PC-9 (cell line): ENCODE measurements at places on chromosomes 4 and X. TPM values are rescaled to one million over a fixed set of nuclear protein-coding genes. Genes with fewer than 3 reads are reported as not detected.

- DNase-seq, result no peak
These were observed 12.0 kb upstream of the UNC5C start for GRCh38 chr4:95560774-95561173.

GRCh38 chrX:116009861-116010710, 160.5 kb upstream of the AGTR2 start:
- no peak for DNase-seq

GRCh38 chrX:40105835-40106675, 8.3 kb upstream of the BCOR start:
- DNase-seq, result no peak

Gene NWD2
- not detected in 2 replicates for total RNA-seq

GRCh38 chrX:138763761-138764160, 52.2 kb upstream of the FGF13 start:
- no peak for DNase-seq

GRCh38 chr4:8710946-8711345, 118.4 kb downstream of the CPZ start:
- no peak for DNase-seq

GRCh38 chr4:101357751-101358150, 10.4 kb upstream of the PPP3CA start:
- DNase-seq, result no peak

DNA sequence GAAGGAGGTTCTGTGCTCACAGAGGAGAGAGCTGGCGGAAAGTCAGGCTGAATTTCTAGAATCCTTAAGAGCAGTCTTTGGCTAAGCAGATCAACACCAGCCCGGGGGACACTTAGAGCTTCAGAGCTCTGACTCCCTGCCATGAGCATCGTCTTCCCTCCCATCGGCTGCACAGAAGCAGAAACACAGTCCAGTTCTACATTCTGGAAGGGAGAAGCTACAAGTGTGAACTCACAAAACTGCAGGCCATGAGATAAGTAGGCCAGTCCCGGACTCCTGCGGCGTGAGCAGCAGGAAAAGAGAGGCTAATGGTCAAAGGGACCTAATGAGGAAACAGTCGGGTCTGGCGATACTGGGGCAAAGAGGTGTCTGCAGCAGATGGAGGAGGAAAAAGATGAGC, 211.5 kb downstream of the DHX15 start:
- DNase-seq, result no peak

GRCh38 chr4:102553982-102554381, 52.8 kb downstream of the NFKB1 start:
- no peak for DNase-seq

- DNase-seq, result no peak
These were observed 1.5 kb upstream of the RELL1 start for GRCh38 chr4:37687681-37688080.

Gene CXCR3
- not detected in 2 replicates for total RNA-seq

Gene HS6ST2
- 13.4 and 15.0 TPM in 2 replicates for total RNA-seq

DNA sequence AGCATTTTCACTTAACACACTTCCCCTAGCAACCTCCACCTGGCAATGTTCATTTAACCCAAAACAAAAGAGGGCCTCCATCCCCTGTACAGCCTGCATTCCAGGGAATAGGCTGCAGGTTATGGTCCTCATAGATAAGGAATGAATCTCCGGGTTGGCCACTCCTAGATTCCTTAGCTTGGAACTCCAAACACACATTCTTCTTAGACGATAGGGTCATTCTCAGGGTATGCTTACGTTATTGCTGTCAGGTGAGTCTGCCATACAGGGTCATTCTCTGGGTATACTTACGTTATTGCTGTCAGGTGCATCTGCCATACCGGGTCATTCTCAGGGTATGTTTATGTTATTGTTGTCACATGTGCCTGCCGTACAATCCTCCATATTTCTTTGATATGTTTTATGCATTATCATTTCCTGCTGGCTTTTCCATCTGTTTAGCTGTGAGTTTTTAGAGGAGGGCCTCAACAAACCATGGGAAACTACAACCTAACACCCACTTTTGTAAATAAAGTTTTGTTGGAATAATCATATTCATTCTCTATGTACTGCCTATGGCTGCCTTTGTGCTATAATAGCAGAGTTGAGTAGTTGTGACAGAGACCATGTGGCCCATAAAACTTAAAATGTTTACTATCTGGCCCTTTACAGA, 8.2 kb upstream of the AFF1 start:
- peak; percentile 47 for DNase-seq

Gene HSFX4
- not detected in 2 replicates for total RNA-seq

Gene GAB1
- 27.4 and 29.4 TPM in 2 replicates for total RNA-seq

Gene HSFX3
- not detected in 2 replicates for total RNA-seq

GRCh38 chr4:22910200-22910599, 217.5 kb downstream of the GBA3 start:
- DNase-seq, result no peak

DNA sequence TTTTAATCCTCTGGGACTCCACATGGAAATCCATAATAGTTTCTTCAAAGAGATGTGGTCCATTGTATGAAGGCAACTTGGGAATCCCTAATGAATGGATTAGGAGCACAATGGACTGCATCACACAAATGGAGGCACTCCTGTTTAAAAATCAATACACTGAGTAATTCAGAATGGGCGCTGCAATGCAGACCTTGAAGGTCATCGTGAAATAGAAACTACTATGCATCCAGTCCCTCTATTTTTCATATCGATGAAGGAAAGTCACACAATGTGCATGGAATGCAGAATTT, 98.8 kb upstream of the EGFL6 start:
- no peak for DNase-seq
